ENCODE measurements at places on chromosomes 4 and X.

DNA sequence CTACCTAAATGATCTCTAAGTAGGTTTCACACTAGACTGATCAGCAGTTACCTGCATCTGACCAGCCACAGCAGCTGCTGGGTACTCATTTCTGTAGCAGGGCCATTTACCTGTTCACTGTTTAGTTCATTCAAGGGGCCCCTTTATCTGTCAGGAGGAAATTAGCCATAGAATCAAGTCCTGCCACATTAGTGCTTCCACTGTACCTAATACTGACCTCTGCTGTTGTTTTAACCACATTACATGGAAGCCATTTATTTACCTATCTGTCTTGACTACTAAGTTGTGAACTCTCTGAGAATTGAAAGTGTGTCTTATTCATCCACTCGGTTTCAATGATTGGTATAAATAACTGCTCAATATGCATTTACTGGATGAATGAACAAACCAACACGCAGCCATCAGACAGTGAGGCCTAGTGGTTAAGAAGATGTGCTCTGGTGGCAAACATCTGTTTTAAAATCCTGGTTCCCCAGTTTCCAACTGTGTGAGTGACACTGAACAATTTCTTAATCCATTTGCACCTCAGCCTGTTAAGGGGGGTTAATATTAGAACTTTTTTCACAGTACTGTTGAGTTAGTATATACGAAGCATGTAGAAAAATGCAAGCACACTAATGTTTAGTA lies 30.0 kb upstream of the ANXA5 start:
- no peak for DNase-seq

- DNase-seq, result no peak
These were observed 345.3 kb upstream of the BMP3 start for GRCh38 chr4:80685214-80685613.

GRCh38 chrX:43940816-43941474 lies 32.2 kb downstream of the NDP start:
- no peak for DNase-seq

- no peak for DNase-seq
These were observed 18.0 kb downstream of the GPR143 start for GRCh38 chrX:9747644-9748043.

GRCh38 chrX:87272491-87272890 lies 245.1 kb upstream of the KLHL4 start:
- no peak for DNase-seq

- no peak for DNase-seq
These were observed 166.7 kb upstream of the MAB21L2 start for GRCh38 chr4:150415213-150415612.

GRCh38 chr4:158728236-158728635 lies 5.0 kb upstream of the PPID start:
- no peak for DNase-seq

DNA sequence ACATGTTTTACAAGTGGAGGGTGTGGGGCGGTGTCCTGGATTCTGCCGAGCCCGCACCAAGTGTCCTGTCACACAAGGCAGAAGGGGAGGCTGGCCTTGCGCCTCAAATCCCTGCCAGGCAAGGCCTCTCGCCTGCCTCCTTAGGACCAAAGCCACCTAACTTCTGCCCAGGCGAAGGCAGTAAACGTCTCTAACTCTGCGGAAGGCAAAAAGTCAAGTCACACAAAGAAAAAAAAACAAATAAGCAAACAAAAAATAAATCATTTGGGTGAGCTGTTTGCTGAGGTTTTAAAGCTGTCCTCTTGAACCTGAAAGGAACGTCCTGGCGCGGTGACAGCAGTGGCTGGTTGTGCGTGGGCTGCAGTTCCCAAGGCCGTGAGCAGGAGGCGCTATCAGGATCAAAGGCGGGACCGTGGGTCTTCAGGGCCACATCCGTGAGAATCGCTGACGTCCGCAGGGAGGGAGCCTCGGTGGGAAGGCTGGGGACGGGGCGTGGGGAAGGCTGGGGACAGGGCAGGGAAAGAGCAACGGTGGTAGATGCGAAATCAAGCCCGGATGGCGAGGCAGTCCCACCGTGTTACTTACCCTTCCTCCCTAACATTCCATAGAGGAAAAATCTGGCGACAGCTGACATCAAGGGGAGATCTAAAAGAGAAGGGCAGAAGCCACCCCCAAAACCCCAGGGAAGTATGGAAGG lies 99.1 kb downstream of the TRAPPC11 start:
- no peak for DNase-seq

- DNase-seq, result no peak
These were observed 570.9 kb downstream of the ADGRL3 start for GRCh38 chr4:61771056-61771455.

- no peak for DNase-seq
These were observed 297.0 kb upstream of the INTU start for GRCh38 chr4:127335732-127336131.

DNA sequence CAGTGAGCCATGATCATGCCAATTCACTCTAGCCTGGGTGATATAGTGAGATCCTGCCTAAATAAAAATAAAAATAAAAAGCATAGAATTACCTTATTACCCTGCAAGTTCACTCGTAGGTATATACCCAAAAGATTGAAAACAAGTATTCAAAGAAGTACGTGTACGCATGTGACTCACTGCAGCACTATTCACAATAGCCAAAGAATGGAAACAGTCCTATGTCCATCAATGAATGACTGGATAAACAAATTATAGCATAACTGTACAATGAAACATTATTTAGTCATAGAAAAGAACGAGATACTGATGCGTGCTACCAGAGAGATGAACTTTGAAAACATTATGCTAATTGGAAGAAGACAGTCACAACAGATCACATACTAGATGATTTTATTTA lies 204.6 kb upstream of the DIAPH2 start:
- DNase-seq, result no peak

DNA sequence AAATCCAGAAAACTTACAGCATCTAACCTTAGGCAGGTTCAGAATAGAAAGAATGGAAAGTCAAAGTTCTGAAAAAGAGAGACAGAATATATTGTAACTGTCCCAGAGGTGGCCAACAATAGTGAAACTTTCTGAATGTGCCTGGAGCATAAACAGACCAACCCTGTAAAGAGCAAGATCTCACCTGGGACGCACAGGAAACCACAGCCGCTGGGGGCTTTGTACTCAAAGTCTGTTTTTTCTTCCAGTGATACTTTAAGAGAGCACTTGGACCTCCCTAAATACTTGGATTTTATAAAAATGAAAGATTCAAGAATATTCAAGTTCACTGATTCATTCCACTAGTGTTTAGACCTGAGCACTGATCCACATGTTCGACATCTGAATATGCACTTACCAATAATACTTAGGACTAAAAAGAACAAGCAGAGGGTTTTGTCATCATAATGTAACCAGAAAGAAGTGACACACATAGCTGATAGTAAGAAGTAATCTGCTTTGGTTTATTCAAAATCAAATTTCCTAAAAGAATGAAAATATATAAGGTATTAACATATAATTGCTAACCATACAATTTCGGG lies 35.3 kb downstream of the ARAP2 start:
- no peak for DNase-seq

- DNase-seq, result no peak
These were observed 260.1 kb upstream of the FTHL17 start for GRCh38 chrX:31331928-31332327.

DNA sequence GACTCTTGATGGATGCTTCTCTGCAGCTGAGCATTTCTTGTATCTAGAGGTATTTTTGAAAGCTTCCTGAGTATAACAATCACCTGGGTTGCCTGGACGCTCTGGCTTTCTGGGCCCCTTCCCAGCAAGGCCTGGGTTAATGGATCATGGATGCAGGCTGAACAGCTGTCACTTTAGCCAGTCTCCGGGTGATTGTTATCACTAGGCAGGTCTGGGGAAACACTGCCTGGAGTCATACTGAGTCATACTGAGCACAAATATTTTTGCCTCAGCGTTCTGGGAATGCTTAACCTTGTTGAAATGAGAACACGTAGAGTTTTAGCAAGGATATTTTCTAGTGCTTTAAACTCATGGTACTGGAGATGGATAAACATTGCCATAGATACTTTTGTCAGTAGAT lies 102.6 kb downstream of the PHEX start:
- no peak for DNase-seq

GRCh38 chr4:22174640-22175039 lies 226.1 kb upstream of the KCNIP4 start:
- no peak for DNase-seq

- no peak for DNase-seq
These were observed 177.7 kb upstream of the MID1 start for GRCh38 chrX:10798041-10798440.

GRCh38 chr4:7867191-7867590 lies 72.5 kb downstream of the AFAP1 start:
- no peak for DNase-seq

DNA sequence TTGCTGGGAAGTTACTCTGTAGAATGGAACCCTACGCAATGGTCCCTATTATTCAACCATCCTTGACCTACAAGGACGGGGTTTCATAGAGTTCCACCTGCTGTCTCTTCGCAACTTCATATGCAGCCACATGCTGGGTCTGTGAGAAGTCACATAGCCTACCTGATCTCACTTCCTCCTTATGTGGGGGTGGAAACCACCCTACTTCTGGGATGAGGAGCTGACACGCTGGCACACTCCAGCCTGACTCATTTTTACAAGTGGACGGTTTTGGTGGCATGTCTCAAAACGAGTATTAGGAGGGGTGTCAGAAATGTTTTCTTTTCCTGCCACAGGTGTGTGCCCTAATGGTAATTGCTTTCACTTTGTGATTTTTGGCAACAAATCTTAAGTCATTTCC lies 36.8 kb upstream of the ARSD start:
- no peak for DNase-seq

GRCh38 chr4:77248805-77249204 lies 91.8 kb downstream of the CCNG2 start:
- no peak for DNase-seq
